Activated CD4-positive, CD25-positive, alpha-beta regulatory T cell treated with anti-CD3 and anti-CD28 coated beads, Interleukin-2, amount 50 U/mL, for 24 hours (primary cell): ENCODE measurements at places on chromosomes 3 and 15.

- ATAC-seq: no peak
Observed at GRCh38 chr3:127011270-127011992, 28.5 kb downstream of the PLXNA1 start.

DNA sequence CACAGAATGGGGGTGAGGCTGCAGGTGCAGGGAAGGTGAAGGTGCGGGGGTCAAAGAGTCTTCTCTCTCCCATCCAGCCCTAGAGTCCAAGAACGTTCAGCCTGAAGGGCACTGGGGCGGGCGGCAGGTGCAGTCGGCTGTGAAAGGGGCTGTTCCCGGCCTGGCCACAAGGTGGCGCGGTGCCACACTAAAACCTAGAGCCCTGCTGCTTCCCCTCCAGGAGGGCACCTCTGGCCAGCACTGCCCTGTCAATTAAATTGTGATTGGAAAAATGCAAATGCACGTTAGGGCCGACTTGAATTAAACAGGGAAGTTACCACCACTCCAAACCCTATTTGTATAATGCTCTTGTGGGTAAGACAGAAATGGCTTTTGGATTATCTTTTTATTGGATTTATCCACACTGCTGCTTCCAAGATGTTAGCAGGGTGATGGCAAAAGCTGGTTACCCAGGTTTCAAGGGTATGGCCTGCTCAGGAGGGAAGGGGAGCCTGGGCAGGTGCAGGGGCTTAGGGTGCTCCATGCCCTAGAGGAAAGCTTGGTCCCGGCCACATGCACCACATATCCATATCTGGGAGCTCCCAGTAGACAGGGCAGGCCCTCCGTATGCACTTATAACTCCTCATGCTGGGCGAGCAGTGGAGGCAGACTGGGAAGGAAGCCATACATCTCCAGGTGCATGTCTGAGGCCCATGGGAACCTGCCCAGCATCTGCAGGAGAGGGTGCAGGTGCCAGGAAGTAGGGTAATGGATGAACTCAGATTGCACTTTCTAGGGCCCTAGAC lies 119.8 kb downstream of the ADCY5 start:
- peak; percentile 54 for ATAC-seq

- ATAC-seq: no peak
Observed at GRCh38 chr3:65303431-65303830, 615.6 kb upstream of the ADAMTS9 start.

DNA sequence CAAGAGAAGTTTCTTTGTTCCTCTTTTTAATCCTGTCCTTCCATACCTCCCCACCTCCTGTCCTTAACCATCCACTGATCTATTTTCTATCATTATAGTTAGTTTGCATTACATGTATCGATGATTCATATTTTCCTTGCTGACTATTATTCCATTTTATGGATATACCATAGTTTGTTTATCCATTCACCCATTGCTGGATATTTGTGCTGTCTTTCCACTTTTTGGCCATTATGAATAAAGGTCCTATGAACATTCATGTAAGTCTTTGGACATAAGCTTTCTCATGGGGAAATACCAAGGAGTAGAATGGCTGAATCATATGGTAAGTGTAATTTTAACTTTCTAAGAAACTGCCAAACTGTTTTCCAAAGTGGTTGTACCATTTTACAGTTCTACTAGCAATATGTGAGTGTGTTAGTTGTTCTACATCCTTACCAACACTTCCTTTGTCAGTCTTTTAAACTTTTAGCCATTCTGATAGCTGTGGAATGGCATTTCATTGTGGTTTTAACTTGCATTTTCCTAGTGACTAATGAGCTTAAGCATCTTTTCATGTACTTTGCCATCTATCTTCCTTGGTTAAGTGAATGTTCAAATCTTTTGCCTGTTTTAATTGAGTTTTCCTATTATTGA lies 11.7 kb downstream of the ATP6V1A start:
- no peak for ATAC-seq
